ENCODE measurements at places on chromosomes 4 and X. TPM values are rescaled to one million over a fixed set of nuclear protein-coding genes. Genes with fewer than 3 reads are reported as not detected.

Gene GPR50
- not detected for polyA plus RNA-seq

DNA sequence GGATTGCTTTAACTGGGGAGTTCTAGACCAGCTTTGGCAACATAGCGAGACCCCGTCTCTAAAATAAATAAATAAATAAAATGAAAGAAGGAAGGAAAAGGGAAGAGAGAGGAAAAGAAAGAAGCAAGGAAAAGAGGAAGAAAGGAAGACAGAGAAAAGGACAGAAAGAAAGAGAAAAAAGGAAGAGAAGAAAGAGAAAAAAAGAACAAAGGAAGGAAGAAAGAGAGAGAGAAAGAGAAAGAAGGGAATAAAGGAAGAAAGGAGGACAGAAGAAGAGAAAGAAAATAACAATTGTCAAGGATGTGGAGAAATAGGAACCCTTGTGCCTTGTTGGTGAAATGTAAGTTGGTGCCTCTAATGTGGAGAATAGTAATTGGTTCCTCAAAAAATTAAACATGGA, 74.6 kb downstream of the ANAPC4 start:
- no peak for DNase-seq

- DNase-seq = no peak
Observed at GRCh38 chrX:38474543-38474942, 86.8 kb upstream of the TSPAN7 start.

Gene PAGE4
- polyA plus RNA-seq = not detected

DNA sequence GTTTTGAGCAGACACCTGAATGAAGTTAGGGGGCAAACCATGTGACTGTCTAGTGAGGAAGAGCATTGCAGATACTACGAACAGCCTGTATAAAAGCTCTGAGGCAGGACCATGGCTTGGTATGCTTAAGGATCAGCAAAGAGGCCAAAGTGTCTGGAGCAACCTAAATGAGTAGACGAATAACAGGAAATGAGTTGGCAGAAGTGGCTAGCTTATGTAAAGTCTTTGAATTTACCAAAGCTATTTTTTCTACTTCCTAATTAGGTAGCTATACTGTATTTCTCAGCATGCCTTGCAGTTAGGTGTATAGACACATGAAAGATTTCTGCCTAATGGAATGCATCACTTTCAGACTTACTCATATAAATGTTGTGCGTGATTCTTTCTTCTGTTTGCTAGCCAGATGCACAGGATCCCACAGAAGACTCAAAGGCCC, 9.3 kb upstream of the GPRIN3 start:
- DNase-seq = no peak

Gene FAM47E
- polyA plus RNA-seq = not detected

Gene FAM149A
- 0.96 TPM for polyA plus RNA-seq

Gene LRCH2
- not detected for polyA plus RNA-seq

Gene ZNF711
- polyA plus RNA-seq = 3.8 TPM

DNA sequence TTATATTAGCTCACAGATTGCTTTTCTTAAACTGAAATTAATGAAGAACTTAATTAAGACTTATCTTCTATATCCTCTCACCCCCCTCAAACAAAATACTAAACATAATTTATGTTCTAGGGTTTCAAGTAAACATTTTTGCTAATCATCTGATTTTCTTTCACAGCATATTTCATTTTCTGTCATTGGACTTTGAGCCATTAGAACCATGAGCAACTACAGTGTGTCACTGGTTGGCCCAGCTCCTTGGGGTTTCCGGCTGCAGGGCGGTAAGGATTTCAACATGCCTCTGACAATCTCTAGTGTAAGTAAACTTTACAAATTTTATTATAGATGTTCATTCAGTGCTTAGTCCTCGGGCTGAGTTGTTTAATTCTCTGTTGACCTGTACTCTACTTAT, 3.3 kb downstream of the PDLIM5 start:
- DNase-seq = no peak

Gene MORF4L2
- 231 TPM for polyA plus RNA-seq

GRCh38 chrX:105837232-105837631, 14.9 kb downstream of the NRK start:
- no peak for DNase-seq

DNA sequence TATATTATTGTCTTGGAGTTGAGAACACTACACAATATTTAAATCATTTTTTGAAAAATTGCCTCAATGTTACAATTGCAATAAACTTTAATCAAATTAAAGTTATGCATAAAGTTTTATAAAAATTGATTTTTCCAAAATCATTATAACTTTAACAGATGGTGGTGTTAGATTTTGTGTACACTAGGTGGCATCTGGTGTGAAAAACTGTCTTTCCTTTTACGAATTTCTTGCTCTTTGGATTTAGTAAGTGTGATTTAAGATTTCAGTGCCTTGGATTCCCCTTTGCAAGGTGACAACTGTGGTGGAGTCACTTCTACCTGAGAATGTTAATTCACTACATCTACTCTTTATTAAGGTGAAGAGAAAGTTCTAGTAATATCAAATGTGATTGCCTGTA, 91.6 kb downstream of the AREG start:
- no peak for DNase-seq

Gene AMTN
- polyA plus RNA-seq = not detected

- no peak for DNase-seq
Observed at GRCh38 chrX:44144177-44144945, 171.2 kb upstream of the NDP start.

Gene DCLK2
- not detected for polyA plus RNA-seq

DNA sequence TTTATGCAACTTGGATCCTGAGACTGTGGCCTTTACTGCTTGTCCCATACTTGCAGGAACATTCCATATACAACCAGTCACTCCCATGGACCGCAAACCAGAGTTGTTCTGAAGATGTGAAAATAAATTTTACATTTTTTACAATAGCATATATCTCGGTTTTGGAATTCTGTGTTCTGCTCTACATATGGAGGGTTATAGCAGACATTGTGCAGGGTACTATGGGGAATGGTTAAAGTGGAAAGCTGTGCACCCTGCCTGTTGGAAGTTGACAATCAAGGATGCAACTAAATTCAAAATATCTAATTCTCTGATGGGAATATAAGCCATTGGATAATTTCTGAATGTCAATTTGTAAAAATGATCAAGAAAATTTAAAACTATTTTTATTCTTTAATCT, 603.3 kb downstream of the RAB28 start:
- no peak for DNase-seq

DNA sequence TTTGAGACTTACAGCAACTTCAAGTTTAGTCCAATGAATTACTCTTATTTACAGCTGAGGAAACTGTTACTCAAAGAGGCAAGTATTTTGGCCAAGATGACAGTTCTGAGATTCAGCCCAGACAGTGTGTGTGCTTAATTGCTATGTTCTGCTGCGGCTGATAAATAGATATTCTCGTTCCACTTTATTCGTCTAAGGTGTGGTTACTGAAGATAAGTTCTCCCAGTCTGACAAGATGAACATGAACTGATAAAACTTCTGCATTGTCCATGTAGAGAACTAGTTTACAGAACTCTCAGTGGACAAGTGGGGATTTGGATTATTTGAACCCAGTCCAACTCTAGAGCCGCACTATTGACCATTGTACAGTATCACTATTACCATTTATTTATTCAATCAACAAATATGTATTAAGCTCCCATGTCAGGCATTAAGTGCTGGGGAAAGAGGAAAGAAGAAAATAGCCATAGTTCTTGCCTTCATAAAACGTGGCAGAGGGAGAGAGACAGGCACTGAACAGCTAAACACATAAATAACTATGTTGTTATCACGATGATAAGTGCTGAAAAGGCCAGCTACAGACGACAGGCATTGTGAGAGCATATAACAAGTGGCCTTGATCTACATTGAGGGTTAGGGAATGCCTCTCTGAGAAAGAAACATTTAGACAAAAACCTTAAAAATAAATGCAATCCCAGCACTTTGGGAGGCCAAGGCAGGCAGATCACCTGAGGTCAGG, 4.0 kb upstream of the DHX15 start:
- DNase-seq = no peak

DNA sequence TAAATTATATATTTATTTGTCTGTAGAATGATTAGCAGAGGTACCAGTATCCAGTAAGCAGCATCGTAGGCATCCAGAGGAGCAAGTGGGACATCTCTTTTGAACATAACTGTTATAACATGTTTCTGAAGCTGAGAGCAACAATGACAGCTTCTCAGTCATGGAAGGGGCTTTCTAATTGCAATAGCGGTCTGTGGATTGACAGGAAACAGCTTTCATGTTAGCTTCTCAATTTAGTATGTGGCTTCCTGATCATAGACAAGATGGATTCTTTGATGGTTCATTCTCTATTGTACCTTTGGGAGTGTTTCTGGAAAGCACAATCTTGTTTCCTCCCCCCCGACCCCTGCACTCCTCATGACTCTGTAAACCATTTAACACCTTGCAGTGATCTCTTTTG, 434.6 kb upstream of the GNPDA2 start:
- no peak for DNase-seq

DNA sequence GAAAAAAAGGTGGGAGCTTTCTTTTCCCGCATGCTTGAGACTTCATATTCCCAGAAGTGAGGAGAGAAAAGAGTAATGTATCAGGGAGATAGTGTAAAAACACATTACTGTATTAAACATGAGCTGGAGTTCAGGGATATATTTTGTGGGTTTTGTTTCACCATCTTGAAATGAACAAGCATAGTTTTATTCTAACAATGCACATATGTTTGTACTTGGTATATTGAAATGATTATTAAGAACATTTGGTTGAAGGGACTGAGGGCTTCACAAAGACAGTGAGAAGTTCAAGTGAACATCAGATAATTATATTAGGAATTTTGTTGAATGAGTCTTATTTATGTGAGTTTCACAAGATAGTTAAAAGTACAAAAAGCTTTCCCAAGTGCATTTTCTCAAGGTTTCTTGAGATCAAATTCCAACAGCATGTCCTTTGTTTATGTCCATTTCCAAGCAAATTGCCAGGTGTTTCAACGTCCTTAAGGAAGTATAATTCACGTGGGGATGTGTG, 368.8 kb downstream of the ANKRD50 start:
- DNase-seq = no peak

Gene BGN
- polyA plus RNA-seq = 0.14 TPM

DNA sequence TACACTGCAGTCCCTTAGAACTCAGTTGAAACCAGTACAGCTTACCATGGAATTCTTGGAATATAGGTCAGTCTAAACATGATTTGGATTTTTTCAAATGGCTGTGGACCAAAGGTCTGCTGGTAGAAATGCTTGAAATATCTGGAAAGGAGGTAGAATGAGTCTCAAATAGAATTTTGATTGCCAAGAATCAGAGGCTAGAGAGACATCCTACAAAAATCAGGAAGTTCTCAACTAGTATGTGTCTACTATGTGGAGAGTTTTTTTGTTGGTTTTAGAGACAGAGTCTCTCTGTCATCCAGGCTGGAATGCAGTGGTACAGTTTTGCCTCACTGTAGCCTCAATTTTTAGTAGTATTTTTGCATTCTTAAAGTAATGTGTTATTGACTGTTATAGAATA, 53.6 kb downstream of the PAQR3 start:
- DNase-seq = no peak
